ENCODE measurements at places on chromosomes 2 and 18.
A peak's percentile ranks its signal among the peaks of the same experiment; 100 is the strongest.

GRCh38 chr2:170660409-170660808 is 54.7 kb upstream of the SP5 start:
- DNase-seq, result no peak

GRCh38 chr2:19774805-19775176 is 127.0 kb downstream of the TTC32 start:
- no peak for DNase-seq

DNA sequence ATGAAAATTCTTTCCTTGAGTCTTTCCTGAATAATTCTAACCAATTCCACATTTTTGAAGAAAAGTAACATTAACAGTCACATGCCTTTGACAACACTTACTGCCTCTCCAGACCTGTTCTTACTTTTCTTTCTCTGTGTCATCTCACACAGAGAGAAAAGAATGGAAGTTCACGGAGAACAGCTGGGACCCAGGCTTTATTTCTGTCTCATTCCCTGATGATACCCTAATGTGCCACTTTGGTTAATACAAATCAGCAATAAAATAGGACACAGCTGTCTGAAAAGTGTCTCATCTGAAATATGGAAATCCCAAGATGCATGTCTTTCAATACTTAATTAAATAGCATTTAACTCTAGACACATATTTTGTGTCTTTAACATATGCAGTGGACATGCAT is 42.1 kb upstream of the RAB27B start:
- no peak for DNase-seq

GRCh38 chr2:176493226-176493825 is 224.1 kb downstream of the MTX2 start:
- no peak for DNase-seq

DNA sequence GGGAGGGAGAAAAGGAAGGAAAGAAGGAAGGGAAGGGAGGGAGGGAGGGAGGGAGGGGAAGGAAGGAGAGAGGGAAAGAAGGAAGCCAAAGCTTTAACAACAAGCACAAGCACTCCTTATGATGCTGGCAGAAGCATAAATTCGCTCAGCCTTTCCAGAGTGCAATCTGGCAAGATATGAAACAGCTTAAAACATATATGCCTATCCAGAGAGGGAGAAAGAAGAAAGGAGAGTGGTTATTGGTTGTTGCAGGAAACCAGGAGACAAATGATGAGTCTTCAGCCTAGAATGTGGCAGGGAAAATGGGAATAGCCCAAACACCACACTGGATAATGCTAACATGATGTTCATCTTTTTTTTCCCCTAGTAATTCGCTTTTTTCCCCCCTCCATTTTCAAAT is 64.0 kb downstream of the STPG4 start:
- DNase-seq, result no peak

DNA sequence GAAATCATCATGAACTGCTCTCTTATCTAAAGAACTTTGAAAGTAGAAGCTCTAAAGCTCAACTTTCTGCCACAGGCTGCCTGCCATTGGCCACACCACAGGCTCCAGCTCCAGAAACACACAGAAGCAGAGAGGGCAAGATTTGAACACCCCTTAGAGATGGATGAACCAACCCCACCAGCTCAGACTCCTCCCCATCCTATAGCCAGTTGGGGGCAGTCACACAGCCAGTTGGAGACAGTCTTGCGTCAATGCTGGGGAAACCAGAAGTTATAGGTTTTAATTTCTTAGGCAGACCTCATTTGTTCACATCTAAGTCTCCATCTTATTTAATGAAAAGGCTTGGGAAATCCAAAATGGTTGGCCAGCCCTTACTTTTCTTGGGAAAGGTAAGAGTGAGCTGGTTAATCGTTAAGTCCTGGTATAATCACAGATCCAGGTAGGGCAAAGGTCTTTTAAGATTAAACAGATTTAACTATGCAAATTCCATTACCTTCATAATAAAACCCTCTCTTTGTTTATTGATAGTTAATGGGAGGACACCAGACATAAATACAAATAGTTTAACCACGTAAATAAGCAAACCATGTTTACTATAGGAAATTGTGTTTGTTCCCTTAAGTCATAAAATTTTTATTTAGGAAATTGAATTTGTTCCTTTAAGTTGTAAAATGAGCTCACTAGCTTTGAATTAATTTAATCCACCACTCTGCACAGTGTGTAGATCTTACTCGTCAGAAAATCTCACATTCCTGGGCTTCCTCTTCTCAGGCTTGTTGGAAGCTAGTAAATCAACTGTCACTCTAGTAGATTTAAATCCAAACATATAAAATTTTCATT is 28.0 kb downstream of the MRO start:
- no peak for DNase-seq

DNA sequence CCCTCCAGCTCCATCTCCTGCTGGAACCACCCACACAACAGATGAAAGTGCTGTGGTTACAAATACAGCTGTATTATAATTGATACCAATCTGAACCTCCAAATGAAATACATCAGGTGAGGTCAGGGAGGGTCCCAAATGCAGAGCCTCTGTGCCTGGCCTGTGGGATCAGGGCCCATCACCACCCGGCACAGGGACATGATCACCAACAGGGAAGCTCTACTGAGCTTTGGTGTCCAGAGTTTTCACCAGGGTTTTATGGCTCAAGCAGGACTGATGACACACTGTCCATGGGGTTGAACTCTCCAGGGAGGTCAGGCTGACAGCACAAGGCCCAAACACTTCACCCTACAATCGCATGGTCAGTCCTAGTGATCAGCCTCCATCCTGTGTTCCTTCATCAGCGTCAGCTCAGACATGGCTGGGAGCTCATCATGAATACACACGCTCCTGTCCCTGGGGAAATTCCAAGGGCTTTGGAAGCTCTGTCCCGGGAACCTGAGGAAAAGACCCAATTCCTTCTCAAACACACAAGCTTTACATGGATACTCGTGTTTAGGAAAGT is 3.9 kb upstream of the PXDN start:
- no peak for DNase-seq

GRCh38 chr2:109243526-109244303 is 114.7 kb downstream of the SH3RF3 start:
- no peak for DNase-seq

DNA sequence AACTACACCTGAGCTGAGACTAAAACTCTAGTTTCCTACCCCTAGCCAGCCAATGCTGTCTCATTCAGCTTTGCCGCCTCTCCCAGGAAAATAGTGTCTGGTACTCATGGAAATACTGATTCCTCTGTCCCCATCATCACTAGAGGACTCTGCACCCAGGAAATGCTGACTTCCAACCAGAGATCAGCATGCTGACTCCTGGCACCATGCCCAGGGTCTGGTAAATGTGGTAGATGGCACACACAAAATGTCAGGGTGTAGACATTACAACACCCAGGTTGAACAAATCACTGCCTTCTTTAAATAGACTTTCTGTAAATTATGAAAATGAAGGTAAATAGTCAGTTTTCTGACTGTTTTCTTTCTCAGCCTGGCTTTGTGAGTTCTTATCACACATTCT is 307.3 kb upstream of the CHAC2 start:
- no peak for DNase-seq

- peak; percentile 31 for DNase-seq
These were observed 77.4 kb downstream of the DCDC2C start for GRCh38 chr2:3780477-3781402.

- no peak for DNase-seq
These were observed 154.0 kb upstream of the SMIM21 start for GRCh38 chr18:75581336-75582131.

DNA sequence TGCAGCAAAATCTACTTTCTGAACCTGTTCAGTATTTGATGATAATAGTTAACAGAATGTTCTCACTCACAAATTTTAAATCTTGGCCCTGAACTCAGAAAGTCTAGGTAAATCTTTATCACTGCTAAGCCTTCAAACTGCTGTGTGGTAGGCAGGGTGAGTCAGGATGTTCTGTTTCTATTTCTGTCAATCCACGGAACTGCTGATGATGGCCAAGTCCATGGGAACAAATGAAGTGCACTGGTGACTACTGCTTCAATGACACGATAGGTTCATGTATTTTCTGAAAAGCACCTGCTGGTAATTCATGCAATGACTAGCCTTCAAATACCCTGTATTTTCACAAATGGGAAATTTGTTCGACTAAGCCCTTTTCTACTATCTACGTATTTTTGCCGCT is 14.2 kb downstream of the NIFK start:
- DNase-seq, result no peak

DNA sequence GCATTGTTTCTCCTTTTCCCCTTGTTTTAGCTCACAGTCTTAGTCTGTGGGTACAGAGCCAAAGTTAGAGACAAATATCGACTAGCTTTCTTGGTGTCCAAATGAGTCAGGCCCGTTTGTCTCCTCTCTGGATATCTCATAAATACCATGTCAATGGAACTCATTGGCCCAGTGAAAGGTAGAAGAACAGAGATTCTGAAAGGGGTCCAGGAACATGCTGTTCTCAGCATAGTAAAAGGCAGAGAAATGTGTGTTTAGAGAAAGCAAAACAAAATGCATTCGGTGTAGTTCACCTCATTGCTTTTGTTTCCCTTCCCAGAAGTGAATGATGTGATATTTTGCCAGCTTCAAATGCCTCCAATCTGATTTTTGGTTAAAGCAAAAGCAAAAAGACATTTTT is 238.6 kb upstream of the SLC8A1 start:
- no peak for DNase-seq

GRCh38 chr2:9373047-9373446 is 50.3 kb downstream of the ITGB1BP1 start:
- DNase-seq, result no peak

- no peak for DNase-seq
These were observed 35.6 kb downstream of the VIT start for GRCh38 chr2:36731941-36732672.

GRCh38 chr2:100391735-100392515 is 25.5 kb downstream of the CHST10 start:
- no peak for DNase-seq
